Stimulated activated CD8-positive, alpha-beta memory T cell treated with anti-CD3 and anti-CD28 coated beads, Interleukin-15, amount 100 ng/mL, for 1 hour (primary cell): ENCODE measurements at places on chromosomes 7 and 10.

DNA sequence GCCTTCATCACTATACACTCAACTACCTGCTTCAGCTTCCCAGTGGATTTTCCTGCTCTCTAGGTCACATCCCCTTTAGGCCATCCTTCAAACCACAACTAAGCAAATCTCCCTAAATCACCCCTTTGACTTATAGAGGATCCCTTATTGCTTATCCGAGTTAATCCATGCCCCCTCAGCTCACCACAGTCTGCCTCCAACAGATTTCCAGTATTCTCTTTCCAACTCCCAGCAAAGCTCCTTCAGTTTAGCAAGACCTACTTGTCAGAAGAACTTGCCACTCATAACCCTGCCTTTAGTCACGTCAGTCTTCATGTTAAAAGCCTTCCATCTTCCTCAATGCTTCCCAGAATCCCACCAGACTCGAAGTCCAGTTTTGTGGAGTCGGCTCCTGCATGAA is 38.6 kb downstream of the RAPGEF5 start:
- DNase-seq = no peak

- no peak for DNase-seq
Observed at GRCh38 chr7:124597509-124597908, 168.1 kb downstream of the GPR37 start.

DNA sequence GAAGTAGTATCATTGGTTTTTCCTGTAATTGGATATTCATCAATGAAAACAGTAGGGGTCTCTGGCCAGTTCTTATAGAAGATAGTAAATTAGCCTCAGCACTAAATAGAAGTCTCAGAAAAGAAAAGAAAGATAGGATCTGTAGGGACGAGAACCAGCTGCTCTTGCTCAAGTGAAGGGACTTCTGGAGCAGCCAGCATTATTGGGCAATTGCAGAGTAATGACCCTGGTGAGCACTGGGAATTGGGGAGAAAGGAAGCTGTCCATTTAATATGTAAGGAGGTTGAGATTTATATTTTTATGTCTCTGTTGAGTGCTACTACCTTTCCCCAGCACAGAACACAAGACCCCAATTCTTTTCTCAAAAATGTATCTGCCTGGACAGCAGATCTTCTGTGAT is 61.2 kb upstream of the WNT16 start:
- no peak for DNase-seq

GRCh38 chr10:104340641-104341040 is 2.4 kb upstream of the ITPRIP start:
- no peak for DNase-seq

GRCh38 chr10:132366006-132366405 is 31.0 kb upstream of the PWWP2B start:
- DNase-seq = no peak

- DNase-seq = no peak
Observed at GRCh38 chr10:130015075-130015695, 51.1 kb upstream of the EBF3 start.

GRCh38 chr7:74554178-74554577 is 100.5 kb downstream of the GTF2IRD1 start:
- no peak for DNase-seq

DNA sequence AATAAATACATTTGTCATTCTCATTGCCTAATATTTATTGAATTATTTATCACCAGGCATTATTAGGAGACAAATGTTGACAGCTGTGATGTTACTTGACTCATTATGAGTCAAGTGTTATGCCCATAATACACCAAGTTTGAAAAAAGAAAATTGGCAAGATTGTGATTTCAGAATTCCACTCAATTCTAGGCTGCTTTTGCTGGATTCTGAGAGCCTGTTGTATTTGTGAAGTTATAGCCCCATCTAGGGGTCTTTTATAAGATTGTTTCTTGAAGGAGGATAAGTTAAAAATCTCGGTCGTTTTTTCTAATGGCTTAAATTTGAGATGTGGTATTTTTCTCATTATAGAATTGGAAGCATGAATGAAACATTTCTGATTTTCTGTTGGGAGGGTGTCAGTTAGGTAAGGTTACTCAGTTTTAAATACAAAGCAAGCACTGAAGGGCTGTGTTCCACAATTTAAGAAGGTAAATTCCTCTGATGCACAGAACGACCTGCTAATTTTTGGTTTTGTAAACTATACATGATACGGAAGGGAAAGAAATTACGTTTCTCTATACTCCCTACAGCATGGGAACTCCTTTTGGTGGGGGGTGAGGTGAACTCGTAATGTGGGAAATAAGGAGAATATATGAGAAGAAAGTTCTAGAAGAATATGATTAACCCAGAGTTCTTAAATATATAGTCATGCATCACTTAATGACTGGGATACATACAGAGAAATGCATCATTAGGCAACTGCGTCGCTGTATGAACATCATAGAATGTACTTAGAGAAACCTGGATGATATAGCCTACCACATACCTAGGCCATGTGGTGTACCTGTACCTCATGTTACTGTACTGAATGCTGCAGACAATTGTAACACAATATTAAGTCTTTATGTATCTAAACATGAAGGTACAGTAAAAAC is 2.6 kb downstream of the STK31 start:
- no peak for DNase-seq

- DNase-seq = no peak
Observed at GRCh38 chr10:77421591-77421990, 216.0 kb downstream of the KCNMA1 start.

DNA sequence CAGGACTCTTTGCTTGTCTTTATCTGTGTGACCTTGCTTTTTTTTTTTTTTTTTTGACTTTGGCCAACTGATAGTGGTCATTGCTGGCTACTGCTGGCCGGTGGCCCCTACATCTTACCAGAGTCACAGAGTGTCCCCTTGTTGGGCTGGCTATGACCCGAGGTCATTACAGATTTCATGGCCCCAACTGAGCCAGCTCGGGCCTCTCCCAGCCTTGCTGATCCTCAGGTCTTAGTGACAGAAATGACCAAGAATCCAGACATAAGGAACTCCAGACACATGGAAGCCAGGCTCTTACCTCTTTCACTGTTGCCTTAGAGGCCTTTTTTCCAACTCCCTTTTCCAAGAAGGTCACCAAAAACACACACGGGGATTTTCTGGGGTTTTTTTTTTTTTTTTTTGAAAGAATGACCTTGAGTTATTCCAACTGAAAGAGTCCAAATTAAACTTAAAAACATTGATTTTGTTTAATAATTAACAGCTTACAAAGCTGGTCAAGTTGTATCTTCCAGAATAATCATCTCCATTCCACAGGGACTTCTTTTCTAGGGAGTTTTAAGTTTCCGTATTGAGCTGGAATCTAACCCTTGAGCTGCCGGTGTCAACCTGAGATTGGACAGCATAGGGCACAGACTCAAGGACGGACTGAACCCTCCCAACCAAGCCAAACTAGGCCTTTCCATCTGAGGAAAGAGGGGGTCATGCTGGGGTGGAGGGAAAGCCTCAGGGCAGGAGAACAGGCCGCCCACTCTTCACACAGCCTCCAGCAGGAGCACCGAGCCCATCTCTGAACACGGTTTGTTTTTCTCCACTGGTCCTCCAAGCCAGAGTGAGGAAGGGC is 43.8 kb downstream of the PIK3AP1 start:
- DNase-seq = no peak
